ENCODE measurements at places on chromosomes 11 and 22.

DNA sequence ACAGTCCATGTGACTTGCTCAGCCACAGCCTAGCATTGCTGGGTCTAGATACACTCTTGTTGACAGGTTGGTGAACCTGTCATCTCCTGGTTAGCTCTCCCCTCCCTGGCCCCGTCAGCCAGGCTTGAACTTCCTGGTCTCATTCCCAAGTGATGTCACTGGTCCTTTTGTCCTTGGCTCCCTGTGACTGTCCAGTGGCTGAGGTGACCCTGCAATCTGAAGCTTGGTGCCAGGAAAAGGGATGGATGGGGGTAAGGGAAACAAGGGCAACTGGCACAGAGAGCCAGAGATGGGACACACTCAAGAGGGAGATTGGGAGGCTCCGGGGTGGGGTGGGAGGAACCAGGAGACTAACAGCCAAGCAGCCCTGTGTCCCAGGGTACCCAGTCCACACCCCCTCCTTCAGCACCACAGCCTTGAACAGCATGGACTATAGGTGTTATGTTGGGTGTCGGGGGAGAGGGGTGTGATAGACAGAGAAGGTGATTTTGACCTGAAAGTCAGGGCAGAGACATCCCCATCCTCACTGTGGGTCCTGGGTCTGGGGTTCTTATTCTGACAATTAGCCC is 63.8 kb upstream of the THY1 start:
- no peak for DNase-seq

- peak; percentile 17 for DNase-seq
Measured at GRCh38 chr22:23180893-23181720, 798 bp downstream of the BCR start.

DNA sequence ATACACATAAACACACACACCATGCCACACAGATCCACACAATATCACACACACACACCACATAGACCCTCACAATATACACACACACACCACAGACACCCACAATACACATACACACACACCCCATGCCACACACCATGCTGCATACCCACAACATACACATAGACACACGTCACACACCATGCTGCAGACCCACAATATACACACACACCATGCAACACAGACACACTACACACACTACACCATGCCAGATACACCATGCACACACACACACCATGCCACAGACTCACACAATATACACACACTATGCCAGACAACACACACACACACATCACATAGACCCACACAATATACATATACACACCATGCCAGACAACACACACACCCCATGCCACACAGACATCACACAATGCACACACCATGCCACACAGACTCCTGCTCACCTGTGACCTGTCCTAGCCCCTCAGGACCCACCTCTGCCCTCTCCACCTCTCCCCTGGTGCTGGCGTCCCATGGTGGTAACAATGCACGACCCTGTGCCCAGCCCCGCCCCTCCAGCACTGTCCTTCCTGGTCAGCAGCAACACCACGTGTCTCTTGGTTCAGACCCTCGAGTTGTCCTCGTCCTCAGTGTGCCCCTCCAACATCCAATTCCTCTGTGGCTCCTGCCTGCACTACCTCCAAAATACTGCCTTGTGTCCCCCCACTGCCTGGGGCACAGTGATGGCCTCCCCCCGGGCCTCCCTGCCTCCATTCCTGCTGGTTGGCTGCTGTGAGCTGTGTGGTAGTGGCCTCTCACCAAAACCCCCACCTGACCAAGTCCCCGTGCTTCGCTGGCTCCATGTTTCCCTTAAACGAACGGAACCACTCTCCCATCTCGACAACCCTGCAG is 23.7 kb upstream of the RFPL3 start:
- no peak for DNase-seq

GRCh38 chr11:12599408-12600143 is 74.6 kb upstream of the TEAD1 start:
- peak; percentile 26 for DNase-seq

GRCh38 chr22:26483043-26483438 is 542 bp downstream of the HPS4 start:
- no peak for DNase-seq

DNA sequence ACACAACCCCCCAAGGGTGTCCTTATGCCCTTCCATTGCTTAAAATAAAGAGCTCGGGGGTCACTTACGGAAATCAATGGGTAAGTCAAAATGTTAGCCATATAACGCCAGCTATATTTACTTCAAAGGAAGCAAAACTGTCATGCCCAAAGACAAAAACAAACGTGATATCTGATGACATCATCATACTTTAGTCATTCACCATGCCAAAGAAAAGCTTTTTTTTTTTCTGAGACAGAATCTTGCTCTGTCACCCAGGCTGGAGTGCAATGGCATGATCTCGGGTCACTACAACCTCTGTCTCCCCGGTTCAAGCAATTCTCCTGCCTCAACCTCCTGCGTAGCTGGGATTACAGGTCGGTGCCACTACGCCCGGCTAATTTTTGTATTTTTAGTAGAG is 47.7 kb upstream of the SC5D start:
- DNase-seq: no peak

DNA sequence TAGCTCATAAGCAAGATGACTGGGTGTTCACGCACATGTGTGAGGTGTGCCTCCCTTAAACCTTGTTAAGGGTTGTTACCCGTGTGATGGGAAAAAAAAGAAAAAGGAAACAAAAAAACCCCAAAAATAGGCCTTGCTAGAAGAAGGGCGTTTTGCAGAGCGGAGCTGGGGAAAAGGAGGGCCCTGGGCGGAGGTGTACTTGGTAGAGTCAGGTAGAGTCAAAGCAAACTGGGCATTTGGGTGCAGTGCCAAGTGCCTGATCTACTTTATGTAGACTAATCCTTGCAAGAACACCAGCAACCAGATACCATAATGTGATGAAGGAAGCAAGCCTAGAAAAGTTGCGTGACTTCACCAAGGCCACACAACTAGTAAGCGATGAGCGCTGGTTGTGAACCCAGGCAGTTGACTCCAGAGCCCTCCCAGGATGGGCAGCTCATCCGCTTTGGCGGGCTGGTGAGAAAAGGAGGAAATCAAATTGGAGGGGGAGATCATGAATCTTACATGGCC is 1.2 kb upstream of the TIRAP start:
- DNase-seq: no peak

GRCh38 chr11:70397336-70397982 is 870 bp upstream of the CTTN start:
- DNase-seq: no peak

DNA sequence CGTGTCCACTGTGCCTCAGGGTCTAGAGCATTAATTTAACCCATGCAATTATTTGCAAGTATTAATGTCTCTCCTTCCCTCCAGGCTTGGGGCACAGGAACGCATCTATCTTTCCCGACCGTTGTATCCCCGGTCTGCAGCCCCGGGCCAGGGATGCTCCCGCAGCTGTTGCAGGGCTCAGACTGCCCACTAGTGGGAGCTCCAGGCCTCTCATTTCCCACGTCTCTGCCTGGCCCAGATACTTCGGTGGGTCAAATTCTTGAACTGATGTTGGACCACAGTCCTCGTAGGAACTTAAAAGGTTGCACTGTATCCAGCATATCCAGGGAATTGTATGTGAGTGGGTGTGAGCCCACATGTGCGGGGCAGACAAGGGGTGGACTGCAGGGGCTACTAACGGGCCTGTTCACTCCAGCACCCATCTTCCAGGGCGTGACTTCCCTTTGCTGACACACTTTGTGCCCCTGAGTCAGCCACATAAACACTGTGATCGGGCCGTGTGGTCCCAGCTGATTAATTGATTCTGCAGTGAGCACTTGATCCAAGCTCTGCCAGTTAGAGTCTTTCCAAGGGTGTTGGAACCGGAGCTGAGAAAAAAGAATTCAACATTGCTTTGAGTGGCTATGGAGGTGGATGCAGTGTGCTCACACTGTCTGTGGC is 451.3 kb downstream of the TBC1D22A start:
- DNase-seq: peak; percentile 46

- DNase-seq: no peak
Measured at GRCh38 chr11:19777039-19777376, 64.4 kb downstream of the NAV2 start.

GRCh38 chr11:66279092-66279734 is 1.2 kb downstream of the CNIH2 start:
- no peak for DNase-seq

DNA sequence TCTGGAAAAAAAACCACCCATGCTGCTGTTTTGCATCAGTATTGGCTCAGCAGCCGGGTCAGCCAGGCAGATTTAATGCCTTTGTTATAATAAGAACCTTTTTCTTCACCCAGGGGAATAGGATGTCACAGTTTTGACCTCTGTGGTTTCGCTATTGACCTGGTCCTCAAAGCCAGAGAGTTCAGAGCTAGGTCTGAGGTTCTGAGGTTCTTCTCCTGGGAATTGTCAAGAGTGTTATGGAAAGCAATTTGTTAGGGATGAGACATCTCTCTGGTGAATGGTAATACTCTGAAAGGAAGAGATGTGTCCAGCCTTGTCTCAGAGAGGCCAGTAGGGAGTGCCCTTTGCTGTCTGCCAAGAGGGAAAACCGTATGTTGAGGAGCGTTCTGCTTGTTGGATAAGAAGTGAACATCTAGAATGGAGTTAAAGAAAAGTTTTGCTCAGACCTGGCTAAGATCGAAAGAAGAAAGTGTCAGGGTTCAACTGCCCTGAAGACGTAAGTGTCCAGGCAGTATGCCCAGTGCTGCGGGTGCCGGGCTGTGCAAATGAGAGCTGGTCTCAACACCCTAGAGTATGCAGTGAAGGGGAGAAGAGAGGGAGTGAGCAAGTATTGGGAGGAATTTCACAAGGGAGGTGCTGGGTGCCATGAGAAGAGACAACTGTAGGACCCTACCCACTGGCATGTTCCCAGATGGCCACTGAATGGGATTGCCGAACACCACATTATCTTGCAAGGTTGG is 150.9 kb upstream of the TTC12 start:
- no peak for DNase-seq

- DNase-seq: no peak
Measured at GRCh38 chr11:18438691-18439090, 17.0 kb upstream of the LDHAL6A start.

Measured in stimulated activated CD4-positive, alpha-beta T cell treated with anti-CD3 and anti-CD28 coated beads, Interleukin-4, amount 100 ng/mL, for 24 hours (primary cell).